ENCODE measurements at places on chromosomes 11 and 22. TPM values are rescaled to one million over a fixed set of nuclear protein-coding genes. Genes with fewer than 3 reads are reported as not detected.

GRCh38 chr11:116302756-116303155 lies 470.0 kb downstream of the BUD13 start:
- no peak for DNase-seq

GRCh38 chr11:33861386-33861785 lies 30.5 kb downstream of the LMO2 start:
- no peak for DNase-seq

DNA sequence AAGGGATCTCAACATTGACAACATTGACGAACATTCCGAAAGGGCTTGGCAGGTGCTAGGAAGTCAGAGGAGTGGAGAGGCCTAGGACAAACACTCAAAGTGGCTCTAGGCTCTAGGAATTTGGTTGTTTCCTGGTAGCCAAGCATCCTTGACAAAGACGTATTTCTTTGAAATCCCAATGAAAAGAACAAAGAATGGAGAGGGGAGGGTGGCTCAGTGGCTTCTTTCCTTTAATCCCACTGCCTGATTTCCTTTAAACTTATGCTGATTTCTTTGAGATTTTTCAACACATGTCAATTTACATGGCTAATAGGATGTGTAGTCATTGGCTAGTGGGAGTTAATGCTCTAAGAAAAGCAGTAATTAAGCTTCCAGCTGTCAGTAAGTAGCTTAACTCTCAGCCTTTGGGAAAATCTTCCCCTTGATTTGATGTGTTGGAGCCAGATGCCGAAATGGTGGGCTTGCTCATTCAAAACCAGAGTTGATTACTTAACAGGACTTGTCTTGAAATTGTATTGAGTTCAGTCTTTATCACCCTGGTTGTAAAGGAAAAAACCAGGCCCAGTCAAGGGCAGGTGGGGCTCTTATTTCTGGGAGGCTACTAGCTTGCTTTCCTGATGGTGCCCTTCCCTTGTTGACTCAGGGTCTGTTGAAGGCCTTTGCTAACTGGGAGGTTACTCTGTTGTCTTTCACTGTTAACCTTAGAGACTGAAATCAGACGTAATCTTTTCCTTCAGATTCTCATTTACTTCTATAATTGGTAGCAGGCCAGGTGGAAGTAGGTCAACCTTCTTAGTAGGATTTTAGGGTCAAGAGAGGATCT lies 44.6 kb upstream of the SORL1-AS1 start:
- DNase-seq: no peak

DNA sequence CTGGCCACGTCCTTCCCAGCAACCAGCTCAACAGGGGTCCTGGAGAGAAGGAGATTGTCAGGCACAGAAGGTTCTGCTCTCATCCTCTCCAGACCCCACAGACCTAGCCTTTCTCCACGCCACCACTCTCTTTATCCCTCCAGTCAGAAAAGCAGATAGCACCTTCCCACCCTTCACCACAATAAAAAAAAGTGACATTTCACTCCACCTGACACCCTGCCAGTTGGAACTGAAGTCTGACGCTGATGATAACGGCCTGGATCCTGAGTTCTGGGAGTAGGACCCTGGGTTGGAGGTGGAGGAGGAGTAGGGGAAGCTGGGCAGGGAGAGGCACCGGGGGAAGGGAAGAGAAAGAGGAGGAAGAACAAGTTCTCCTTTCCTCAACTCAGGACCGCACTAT lies 127.5 kb upstream of the ANO1 start:
- DNase-seq: no peak

XKR3 gene
- total RNA-seq: 1.9 TPM

GRCh38 chr11:19466314-19466713 lies 225.6 kb upstream of the E2F8 start:
- DNase-seq: no peak

GRCh38 chr11:61345170-61345610 lies 12.2 kb downstream of the TKFC start:
- DNase-seq: no peak

ARHGAP20 gene
- not detected for total RNA-seq

DNA sequence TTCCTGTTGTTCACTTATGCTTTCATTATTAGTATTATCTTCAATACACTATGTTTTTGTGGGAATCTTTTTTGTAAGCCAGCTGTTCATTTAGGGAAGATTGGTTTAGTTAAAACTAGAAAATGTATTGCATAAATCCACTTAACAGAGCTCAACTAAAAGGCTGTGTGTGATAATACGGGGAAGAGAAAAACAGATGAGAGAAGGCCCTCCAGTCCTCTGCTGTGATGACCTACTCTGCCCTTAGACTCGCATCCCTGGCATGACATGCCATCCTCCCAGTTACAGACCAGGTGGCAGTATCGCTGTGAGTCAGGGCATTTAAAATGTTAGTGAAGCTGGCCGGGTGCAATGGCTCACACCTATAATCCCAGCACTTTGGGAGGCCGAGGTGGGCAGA lies 173.4 kb upstream of the TTC12 start:
- DNase-seq: no peak

Data from SK-MEL-5 (cell line).